Thyroid gland (tissue), 4 donors: ENCODE measurements at places on chromosomes 6 and 20. TPM values are rescaled to one million over a fixed set of nuclear protein-coding genes. Genes with fewer than 3 reads are reported as not detected.

SLC26A8 gene
- total RNA-seq: 0.89 TPM

PNPLA1 gene
- total RNA-seq: not detected

TMEM244 gene
- total RNA-seq: not detected

RPS6KA2 gene
- total RNA-seq: 101 TPM

ERMARD gene
- total RNA-seq: 49.8 TPM
